Gastroesophageal sphincter (tissue), 4 donors: ENCODE measurements at places on chromosomes 12 and 14.

- H3K36me3 ChIP-seq, result no peaks in the 10 kb centered on the region
- no peak overlapping the region for H3K27ac ChIP-seq
- ATAC-seq, result no peak
- no peaks in the 10 kb centered on the region for H3K4me1 ChIP-seq
- no peaks in the 10 kb centered on the region for H3K27me3 ChIP-seq
- H3K4me3 ChIP-seq, result no peak overlapping the region
Measured at GRCh38 chr12:9588749-9589148, 19.0 kb downstream of the KLRB1 start.

DNA sequence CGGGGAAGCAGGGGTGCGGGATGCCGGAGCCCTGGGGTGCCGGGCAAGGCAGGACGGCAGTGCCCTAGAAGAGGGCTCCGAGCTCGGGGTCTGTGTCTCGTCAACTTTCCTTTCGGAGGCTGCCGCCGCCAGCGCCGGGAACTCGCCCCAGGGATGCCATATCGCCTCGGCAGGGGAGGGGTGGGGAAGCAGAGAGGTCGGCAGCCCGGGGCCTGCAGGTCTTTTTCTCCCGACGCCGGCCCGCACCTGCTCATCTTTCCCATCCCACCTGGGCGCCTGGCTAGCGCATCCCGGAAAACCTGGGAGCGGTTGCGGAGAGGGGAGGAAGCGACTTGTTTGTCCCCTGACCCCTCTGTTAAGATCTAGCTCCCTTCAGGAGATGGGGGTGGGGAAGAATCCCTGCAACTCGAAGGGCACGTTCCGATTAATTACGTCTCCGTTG, 547 bp downstream of the CNTN1 start:
- H3K27me3 ChIP-seq, result no peaks in the 10 kb centered on the region
- peaks cover 19% of the 10 kb centered on the region for H3K4me1 ChIP-seq
- peak; percentile 2 for ATAC-seq
- H3K27ac ChIP-seq, result peak overlapping the region; percentile 78
- no peaks in the 10 kb centered on the region for H3K36me3 ChIP-seq

DNA sequence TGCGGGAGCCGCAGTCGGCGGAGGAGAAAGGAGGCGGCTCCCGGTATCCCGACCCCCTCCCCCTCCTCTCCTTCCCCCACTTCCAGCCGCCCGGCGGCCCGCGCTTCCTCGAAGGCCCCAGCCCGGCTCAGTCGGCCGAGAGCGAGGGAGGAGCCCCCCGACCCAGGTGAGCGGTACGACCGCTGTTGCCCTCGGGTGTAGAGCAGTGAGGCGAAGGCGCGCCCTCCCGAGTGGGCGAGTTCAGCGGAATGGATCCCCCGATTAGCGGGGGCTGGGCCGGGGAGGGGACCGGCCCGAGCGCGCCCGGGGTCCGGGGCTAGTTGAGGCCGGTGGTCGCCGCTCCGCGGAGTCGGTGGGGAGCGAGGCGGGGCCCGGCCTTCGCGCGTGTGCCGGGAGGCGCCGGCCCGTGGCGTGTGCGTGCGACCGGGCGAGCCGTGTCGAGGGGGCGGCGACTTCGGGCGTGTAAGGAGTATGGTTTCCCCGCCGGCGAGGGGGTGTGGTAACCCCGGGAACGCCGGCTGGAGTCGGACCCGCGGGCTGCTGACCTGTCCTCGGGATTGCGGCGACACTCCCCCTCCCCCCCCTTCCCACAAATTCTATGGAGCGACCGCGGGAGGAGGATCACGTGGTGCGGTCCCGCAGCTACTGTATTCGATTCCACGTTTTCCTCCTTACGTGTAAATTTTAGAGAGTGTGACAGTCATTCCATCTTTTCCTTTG, 501 bp downstream of the RIMKLB start:
- H3K4me1 ChIP-seq, result peaks cover 4% of the 10 kb centered on the region
- H3K27me3 ChIP-seq, result no peaks in the 10 kb centered on the region
- H3K4me3 ChIP-seq, result peak overlapping the region; percentile 99
- peak overlapping the region; percentile 82 for H3K27ac ChIP-seq

- ATAC-seq, result no peak
- H3K4me3 ChIP-seq, result no peak overlapping the region
- H3K27ac ChIP-seq, result no peak overlapping the region
- H3K4me1 ChIP-seq, result no peaks in the 10 kb centered on the region
- H3K36me3 ChIP-seq, result no peaks in the 10 kb centered on the region
- H3K27me3 ChIP-seq, result peaks cover 88% of the 10 kb centered on the region
Measured at GRCh38 chr12:106590601-106591000, 7.8 kb downstream of the RFX4 start.

DNA sequence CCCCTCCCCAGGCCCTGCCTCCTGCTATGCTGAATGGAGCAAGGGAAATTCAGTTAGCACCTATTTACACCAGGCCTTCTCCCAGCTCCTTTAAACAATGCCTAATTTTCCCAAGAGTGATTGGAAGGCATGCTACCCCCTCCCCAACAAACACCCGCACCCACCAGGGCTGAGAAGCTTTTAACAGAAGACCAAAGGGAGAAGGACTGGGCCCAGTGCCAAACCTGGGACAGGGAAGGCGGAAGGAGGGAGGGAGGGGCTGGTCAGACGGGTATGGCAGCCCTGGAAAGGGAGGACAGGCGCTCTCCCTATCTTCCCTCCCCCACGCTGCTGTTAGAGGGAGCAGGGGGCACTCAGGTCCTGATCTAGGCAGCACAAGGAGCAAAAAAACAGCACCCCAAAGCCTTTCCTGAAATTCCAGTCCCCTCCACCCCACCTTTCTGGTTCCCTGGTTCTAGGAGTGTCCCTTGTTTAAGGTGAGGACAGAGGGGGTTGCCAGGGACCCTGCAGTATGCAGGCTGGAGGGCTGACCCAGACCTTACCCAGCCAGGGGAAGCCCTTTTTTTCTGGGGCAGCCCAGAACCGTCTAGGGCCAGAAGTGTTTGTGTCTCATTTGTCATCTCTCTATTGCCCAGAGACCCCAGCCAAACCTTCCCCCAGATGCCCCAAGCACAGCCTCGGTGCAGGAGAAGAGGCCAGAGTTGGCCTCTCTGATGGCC, 2.4 kb upstream of the KRT8 start:
- no peak overlapping the region for H3K4me3 ChIP-seq
- ATAC-seq, result no peak
- H3K4me1 ChIP-seq, result no peaks in the 10 kb centered on the region
- no peaks in the 10 kb centered on the region for H3K27me3 ChIP-seq
- H3K36me3 ChIP-seq, result no peaks in the 10 kb centered on the region

GRCh38 chr12:62834971-62835547, 99.9 kb downstream of the PPM1H start:
- no peaks in the 10 kb centered on the region for H3K36me3 ChIP-seq
- H3K4me1 ChIP-seq, result no peaks in the 10 kb centered on the region
- peak; percentile 63 for ATAC-seq
- H3K27ac ChIP-seq, result peak overlapping the region; percentile 50
